ENCODE measurements at places on chromosomes 5 and 9.

DNA sequence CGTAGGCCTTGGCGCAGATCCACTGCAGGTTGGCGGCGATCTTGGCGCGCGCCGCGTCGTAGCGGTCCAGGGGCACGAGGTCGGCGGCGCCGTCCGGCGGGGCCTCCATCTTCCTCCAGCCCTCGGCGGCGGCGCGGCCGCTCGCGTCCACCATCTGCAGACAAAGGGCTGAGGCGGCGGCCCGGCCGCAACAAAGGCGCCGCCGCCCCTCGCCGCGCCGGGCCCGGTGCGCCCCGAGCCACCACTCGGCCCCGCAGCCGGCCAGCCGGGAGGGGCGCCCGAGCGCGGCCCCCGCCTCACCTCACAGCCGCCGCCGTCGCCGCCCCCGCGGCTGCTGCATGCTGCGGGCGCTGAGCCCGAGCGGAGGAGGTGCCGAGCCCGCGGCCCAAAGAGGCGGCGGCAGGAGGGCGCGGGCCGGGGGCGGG lies 328 bp downstream of the CAMSAP1 start:
- peak; percentile 67 for DNase-seq

DNA sequence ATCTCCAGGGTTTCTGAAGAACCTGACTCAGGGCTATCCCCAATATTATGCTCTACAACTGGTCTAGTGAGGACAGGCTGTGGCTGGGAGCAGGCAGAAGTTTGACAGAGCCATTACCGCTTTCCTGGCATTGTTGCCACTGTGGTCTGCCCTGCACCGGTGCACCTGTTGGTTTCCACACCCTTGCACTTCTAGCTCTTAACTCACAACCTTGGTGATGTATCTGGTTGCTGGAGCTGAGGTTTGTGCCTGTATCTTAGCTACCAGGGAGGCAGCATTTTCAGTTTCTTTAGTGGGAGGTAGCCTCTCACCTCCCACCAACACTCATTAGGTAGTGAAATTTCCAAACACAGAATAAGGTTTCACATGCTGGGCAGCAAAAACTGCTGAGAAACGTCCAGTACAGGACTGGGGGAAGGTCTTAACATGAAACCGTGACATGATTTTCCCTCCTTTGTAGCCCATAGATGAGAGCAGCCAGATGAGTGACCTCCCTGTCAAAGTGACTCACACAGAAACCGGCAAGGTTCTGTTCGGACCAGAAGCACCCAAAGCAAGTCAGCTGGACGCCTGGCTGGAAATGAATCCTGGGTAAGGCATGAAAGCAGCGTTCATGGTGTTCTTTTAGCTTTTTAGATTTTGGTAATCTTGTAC lies 57.7 kb downstream of the SMARCA2 start:
- DNase-seq = no peak

GRCh38 chr5:31936683-31937082 lies 237.4 kb downstream of the GOLPH3 start:
- DNase-seq = no peak

DNA sequence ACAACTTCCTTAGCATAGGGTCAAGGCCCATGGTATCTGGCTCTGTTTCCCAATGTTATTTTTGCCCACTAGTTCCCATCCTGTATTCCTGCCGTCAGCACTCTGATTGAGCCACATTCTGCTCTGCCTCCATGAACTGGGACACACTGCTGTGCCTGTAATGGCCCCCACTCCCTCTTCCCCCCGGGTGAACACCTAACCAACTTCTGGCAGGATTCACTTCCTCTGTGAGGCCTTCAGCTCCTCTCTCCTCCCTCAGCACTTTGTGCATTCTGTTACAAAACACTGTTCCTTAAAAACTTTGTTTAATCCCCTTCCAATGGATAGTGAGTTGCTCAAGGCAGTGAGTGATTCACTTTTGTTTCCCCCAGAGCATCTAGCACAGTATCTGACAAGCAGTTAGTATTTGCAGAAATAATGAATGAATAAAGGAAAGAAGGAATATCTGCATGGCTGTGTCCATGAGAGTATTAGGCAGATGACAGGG lies 183.6 kb downstream of the EFNA5 start:
- DNase-seq = peak; percentile 11

DNA sequence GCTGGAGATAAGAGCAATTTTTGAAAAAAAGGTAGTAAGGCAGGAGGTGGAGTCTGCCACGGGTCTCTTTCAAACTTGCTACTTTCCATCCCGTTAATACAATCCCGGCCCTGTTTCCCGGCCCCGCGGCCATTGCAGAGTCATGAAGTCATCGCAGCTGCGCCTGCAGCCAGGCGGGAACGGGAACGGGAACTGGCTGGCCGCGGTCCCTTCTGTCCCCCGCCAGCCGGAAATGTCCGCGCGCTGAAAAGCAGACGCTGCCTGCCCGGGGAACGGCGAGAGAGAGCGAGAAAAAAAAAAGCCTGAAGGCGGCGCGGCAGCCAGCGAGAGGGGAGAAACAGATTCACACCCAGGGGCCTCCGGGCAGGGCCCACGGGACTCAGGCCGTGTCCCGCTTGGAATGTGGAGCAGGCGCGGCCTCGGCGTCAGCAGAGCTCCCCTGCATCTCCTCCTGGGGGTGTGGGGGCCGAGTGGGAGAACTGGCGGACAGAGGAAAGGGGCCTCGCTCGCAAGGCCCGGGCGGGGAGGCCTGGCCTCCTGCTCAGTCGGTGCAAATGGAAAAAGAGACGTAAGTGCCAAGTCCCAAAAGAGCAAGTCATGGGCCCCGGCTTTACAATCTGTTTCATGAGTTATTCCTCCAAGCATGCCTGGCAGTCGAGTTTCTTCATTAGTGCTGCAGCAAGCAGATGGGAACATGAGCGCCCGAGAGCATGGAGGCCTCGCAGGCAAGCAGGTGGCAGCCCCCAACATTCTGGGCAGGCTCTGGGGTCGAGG lies 201.2 kb upstream of the GAS1 start:
- peak; percentile 91 for DNase-seq

GRCh38 chr9:16352791-16353401 lies 517.6 kb downstream of the BNC2 start:
- DNase-seq = peak; percentile 48

- DNase-seq = no peak
These were observed 181.8 kb upstream of the ELL2 start for GRCh38 chr5:96143450-96143849.

DNA sequence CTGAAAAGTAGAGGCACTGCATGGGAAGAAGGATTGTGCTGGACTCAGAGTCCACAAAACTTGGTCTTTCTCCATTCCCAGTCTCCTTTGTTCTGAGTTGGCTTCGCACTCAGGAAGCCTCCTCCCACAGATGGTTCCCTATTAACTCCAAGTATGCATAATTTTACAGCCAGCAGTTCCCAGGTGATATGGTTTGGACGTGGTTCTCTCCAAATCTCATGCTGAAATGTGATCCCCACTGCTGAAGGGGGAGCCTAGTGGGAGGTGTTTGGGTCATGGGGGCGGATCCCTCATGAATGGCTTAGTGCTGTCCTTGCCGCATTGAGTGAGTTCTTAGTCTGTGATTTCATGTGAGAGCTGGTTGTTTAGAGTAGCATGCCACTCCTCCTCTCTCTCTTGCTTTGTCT lies 86.6 kb downstream of the FEM1C start:
- DNase-seq = no peak

DNA sequence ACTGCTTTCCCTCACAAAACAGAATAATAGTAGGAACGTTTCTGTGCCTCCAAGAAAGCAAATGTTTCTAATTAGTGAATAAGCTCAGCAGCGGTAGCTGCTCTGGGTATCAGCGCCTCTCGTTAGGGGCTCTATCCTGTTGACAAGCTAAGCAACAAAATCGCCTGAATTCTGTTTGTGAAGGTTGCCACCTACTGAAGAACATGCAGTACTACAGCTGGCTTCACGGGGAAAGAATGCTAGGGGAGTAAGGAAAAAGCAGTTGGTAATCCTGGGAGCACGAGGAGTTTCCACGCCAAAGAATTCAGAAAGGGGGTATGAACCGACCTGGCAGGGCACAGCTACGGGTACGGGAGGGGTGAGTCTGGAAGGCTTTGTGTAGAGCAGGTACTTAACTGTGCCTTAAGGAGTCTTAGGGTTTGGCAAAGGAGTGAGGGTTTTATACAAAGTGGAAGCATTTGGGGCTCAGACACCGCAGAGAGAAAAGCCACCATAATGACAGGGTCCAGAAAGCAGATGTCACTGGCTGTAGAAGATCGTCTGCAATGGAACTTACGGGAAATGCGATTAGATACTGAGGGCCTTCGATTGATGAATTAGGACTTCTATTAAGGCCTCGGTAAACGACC lies 171.7 kb downstream of the TTC39B start:
- peak; percentile 86 for DNase-seq

GRCh38 chr9:82539146-82539545 lies 523.8 kb downstream of the RASEF start:
- DNase-seq = no peak

GRCh38 chr9:131043087-131043486 lies 34.1 kb downstream of the LAMC3 start:
- no peak for DNase-seq

GRCh38 chr5:169767938-169768337 lies 130.9 kb downstream of the DOCK2 start:
- DNase-seq = no peak

GRCh38 chr5:160923936-160924710 lies 72.1 kb upstream of the ATP10B start:
- no peak for DNase-seq

- DNase-seq = no peak
These were observed 95.0 kb downstream of the CRB2 start for GRCh38 chr9:123450996-123451395.

- no peak for DNase-seq
These were observed 48.2 kb downstream of the TNFAIP8 start for GRCh38 chr5:119404033-119404432.

DNA sequence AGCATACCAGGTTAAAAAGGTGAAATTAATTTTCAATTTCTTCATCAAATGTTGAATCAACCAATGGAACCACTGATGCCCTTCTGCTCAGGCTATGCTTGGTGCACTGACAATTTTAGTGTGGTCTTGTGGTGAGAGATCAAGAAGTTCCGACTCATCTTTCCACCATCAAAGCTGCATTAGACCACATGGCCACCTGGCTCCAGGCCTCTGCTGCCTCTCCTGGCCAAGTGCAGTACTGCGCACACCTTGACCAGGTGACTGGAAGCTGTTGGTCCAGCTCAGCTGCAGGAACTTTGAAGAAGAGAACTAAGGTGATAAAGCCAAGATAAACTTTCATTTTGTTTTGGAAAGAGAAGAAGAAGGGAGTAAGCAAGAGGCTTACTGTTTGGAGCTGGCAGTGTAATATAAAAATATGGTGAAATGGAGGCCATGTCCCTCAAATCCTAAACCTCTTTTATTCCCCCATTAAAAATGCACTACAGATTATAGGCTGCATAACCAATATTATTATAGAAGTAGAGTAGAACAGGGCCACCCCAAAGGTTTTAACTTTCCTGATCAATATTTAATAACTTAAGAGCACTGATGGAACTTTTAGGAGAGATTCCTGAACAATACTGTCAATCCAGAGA lies 315.5 kb upstream of the C9orf72 start:
- DNase-seq = peak; percentile 6

GRCh38 chr5:13354611-13355010 lies 589.9 kb downstream of the DNAH5 start:
- DNase-seq = no peak

GRCh38 chr5:32290922-32291321 lies 21.8 kb downstream of the MTMR12 start:
- DNase-seq = no peak

GRCh38 chr5:73692981-73693380 lies 67.0 kb downstream of the ARHGEF28 start:
- DNase-seq = no peak

- no peak for DNase-seq
These were observed 8.0 kb downstream of the DBH start for GRCh38 chr9:133643978-133644760.

DNA sequence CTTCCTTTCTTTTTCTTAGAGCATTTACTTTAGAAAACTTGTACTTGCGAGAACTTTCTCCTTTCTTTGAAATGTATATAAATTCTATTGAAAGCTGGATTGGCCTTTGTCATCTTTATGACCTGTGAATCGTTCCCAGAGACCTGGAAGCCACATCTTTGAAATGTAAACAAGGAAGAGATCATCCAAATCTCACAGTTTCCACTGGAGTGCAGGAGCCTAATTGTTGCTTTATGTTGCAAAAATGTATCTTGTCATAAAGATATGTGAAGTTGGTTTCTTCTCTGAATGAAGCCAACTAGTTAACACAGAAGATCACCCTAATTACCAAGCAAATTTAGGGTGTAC lies 1101.8 kb downstream of the TAF11L14 start:
- no peak for DNase-seq

- no peak for DNase-seq
These were observed 4.0 kb upstream of the TERT start for GRCh38 chr5:1298723-1299510.

GRCh38 chr5:61344187-61344944 lies 12.3 kb downstream of the ZSWIM6 start:
- no peak for DNase-seq

- no peak for DNase-seq
These were observed 186.1 kb upstream of the MAST4 start for GRCh38 chr5:66410122-66410521.

GRCh38 chr5:11385901-11386293 lies 518.3 kb downstream of the CTNND2 start:
- DNase-seq = no peak

- DNase-seq = no peak
These were observed 9.1 kb upstream of the LRRC70 start for GRCh38 chr5:62569470-62569869.

DNA sequence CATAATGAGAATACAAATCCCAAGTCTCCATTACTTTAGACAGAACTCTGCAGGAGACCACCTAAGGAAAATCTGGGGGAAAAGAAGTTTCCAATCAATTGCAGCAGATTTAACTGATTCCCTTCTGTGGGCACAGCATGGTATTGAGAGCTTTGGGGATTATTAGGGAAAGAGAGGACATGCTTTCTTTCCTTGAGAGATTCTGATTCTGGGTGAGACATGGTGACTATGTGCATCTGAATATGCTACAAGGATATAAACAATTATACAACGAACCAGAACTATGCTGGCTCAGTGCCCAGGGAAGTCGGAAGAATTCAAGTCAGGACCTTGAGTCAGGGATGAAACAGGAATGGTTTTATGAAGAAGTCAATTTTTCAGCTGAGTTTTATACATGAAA lies 183.7 kb downstream of the PDE4D start:
- peak; percentile 79 for DNase-seq

GRCh38 chr5:151054709-151055108 lies 26.1 kb downstream of the TNIP1 start:
- no peak for DNase-seq

DNA sequence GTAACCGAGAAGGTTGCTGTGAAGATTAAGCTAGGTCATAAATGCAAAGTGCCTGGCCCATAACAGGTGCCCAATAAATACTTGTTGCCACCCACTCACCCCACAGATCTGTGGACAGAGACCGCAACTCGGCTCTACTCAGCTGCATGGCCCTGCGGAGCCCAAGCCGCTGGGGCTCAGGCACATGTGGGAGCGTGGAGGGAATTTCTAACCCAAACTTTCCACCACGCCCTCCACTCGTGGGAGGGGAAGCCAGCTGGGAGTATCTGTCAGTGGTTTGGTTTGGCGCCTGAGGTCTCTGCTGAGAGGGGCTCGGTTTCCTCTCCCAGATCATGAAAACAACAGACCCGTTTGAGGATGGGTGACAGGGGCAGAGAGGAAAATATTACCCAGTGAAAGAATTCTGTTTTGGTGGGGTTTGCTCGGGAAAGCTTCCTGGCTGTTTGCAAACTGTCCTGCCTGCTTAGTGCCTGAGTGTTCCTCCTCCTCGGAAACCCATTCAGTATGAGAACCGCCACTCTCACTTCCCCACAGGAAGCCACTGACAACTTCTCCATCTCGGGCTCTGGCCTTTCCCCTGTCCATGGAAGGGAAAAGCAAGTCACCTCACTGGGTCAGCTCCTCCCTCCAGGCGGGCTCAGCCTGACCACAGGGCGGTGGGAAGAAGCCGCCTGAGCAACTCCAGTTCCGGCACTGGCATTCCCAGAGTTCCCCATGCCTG lies 60.1 kb downstream of the RGS3 start:
- DNase-seq = peak; percentile 38

Measured in GM23248 (cell line).